Activated gamma-delta T cell treated with anti-CD3 and anti-CD28 coated beads, Interleukin-2, amount 50 U/mL, for 16 hours (primary cell): ENCODE measurements at places on chromosomes 4 and X.

DNA sequence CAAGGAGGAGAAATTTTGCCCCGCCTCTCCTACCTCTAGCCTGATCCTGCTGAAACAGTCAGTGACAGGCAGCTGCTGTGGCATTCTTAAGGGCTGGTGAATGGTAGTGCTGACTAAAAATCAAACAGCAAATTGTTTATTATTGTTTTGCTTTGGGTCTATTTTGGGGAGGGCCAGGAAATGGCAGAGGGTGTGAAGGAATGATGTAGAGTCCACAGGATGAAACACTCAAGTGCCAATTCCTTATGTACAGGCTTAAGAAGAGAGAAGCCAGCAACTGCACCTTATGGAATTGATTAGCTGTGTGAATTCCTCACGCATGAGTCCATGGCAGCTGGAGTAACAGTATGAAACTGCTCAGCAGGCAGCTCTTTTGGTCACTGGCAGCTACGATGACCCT is 39.7 kb downstream of the VEGFC start:
- no peak for DNase-seq

- DNase-seq = no peak
These were observed 313.8 kb downstream of the CAMK2D start for GRCh38 chr4:113447769-113448168.

GRCh38 chr4:133668061-133668851 is 519.2 kb downstream of the PCDH10 start:
- no peak for DNase-seq

DNA sequence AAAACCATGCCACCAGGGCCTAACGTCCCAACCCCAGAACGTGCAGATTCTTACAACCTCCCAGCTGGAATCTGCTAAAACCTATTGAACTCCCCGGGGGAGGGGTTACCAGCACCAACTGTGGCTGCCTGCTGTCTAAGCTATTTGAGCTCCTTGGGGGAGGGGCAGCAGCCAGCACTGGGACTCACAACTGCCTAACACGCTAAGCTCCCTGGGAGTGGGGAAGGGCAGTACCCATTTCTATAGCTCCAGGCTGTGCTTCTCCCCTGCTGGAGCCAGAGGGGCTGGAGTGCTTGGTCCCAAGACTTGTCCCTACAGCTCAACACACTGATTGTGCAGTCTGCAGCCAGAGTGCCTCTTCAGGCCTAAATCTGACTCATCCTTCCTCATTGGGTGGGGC is 459.8 kb upstream of the FGF16 start:
- no peak for DNase-seq

DNA sequence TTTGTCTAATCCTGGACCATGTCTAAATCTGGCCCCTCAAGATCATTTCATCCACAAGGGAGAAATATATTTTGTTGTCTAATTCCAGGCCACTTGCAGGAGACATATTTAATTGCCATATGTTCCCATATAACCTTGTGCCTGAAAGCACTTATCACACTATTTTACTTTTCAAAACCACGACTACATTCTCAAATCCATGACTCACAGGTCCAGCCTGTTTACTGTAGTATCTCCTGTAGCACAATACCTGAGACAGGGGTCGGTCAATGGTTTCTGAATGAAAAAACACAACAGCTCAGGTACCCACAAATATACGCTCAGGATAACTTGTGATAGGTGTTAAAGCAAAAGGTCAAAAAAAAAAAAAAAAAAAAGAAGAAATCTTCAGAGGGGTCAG is 60.9 kb downstream of the SEC24D start:
- no peak for DNase-seq

- no peak for DNase-seq
These were observed 133.8 kb upstream of the ANKRD50 start for GRCh38 chr4:124846306-124846705.

- no peak for DNase-seq
These were observed 483.8 kb downstream of the AFF2 start for GRCh38 chrX:148984238-148984637.

DNA sequence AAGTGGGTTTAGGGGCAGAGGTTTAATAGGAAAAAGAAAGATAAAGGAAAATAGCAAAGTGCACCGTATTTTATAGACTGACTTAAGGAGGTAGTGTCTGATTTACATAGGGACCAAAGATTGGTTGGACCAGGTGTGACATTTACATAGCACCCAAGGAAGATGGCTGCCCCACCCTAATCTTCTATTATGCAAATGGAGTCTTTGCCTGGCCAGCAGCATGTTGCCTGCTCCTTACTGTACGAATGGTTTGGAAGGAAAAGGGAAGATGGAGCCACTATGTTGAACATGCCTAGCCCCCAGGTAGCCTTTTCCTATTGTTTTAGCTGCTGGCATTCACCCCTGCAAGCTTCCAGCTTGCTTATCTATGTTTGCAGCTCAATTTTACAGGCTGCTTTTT is 146.2 kb upstream of the PDE5A start:
- no peak for DNase-seq

GRCh38 chr4:2963966-2964471 is 648 bp downstream of the GRK4 start:
- DNase-seq = no peak

DNA sequence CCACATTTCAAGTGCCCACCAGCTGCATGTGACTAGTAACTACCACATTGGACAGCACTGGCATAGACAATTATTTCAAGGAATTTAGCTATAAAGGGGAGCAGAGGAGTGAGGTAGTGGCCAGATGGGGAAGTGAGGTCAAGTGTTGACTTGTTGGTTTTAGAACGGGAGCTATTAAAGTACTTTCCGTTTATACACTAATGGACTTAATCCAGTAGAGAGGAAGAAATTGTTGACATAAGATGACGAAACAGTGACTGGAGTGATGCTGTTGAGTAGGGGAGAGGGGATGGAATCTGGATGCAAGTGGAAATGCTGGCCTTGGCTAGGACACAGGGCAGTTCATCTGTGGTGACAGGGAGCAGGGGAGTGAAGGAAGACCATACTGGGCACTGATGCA is 154.4 kb downstream of the AMMECR1 start:
- no peak for DNase-seq

GRCh38 chr4:130077275-130077674 is 981.3 kb downstream of the C4orf33 start:
- no peak for DNase-seq

GRCh38 chr4:95446173-95446572 is 102.6 kb downstream of the UNC5C start:
- no peak for DNase-seq

DNA sequence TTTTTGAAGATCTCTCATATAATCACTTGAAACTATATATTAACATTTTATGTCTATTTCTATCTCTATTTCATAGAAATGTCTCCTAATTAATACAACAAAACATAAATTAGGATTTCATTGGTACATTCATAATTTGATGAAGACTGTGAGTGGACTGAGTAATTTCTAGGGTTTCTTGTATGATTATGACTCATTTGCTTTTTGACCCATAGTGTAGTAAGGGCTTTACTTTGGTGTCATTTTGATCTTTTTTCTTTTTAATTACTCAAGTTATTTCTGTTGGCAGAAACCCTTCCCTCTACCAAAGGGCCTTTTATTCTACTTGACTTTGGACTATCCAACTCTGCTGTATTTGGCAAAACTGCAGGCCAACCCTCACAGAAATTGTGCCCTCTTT is 207.9 kb upstream of the MAGEB16 start:
- DNase-seq = no peak

DNA sequence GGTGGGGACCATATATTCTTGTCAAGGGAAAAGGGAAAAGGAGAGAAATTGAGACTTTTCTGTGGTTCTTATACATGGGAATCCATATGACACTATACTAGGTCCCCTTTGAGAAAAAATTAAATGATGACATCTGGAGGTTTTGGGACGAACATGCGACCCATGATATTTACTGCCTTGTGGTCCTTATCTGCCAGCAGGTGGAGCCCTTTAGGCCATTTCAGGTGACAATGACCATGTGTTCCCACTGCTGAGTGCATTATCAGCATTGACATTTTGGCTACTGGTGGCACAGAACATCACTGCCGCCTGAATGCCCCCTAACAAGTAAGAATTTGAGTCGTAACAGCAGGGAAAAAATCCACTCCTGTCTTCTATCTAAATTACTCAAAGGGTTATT is 843.4 kb downstream of the FSTL5 start:
- DNase-seq = no peak

DNA sequence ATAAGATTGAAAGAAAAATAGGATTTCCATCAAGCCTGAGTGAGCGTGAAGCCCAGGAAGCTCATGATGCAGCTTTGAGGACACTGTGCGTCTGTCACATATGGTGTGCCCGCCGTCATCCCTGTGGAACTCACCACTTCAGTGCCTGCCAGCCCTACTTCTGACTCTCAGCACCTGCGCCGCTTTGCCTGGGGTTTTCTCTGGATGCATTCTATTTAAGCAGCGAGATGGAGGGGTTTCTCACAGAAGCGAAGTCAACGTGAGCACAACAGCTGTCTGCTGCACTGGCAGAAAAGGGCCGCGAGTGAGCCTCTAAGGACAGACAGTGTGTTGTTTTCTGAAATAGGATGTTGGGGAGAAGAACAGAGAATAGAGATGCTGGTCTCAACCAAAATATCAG is 6.2 kb upstream of the TMEM128 start:
- DNase-seq = no peak

DNA sequence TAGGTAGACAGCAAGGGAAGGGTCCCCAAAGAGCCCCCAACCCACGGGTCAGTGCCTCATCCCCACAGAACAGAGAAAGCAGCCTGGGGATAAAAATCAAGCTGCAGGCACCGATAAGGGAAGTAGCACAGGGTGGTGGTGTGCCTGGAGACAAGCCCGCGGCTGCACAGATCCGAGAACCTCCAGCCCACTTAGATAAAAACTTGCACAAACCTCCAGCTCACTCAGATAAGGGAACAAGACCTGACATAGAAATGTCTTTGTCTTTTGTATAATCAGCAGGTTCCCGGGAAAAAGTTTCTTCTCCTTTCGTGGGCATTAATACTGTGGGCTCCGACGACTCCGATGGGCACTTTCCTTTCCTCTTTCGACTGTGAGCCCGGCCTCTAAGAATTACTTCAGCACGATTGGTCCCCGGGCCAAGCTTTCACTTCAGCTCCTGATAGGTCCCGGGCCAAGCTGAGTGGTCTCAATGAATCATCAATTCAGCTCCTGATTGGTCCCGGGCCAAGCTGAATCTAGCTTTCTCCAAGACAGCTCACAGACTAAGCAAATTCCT is 32.4 kb downstream of the PRDX4 start:
- peak; percentile 14 for DNase-seq

- no peak for DNase-seq
These were observed 46.7 kb downstream of the IGFBP7 start for GRCh38 chr4:57063518-57063917.

GRCh38 chr4:153649572-153649991 is 34.5 kb upstream of the TLR2 start:
- no peak for DNase-seq

DNA sequence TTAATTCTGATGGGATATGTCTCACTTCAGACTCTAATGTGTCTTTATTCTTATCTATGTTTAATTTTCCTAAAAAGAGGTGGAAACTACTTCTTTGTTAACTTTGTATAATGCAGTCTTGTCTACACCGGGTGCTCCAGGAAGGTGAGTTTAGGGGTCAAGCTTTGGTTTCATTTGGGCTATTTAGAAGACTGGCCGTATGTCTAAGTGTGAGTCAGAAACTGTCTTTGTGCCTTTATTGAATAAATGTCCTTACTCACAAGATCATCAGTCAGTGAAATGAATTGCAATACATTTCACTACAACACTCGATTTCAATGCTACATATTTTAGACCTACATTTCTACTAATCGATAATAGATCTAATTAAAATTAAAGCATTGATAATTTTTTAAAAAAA is 56.2 kb downstream of the PROM1 start:
- DNase-seq = no peak

DNA sequence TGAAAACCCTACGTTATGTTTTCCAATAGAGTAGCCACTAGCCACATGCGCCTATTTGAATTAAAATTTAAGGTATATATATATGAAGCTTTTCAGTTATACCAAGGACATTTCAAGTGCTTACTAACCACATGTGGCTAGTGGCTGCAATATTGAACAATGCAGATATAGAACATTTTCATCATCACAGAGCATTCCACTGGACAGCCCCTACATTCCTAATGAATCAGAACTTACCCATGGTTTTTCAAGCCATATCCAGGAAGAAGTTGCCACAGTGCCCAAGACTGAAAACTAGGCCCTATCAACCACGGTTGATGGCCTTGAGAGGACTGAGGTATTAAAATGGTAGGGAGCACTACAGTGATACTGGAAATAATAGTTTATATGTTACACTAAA is 29.7 kb downstream of the NEK1 start:
- no peak for DNase-seq

GRCh38 chrX:114924856-114925255 is 92.6 kb downstream of the IL13RA2 start:
- DNase-seq = no peak

GRCh38 chr4:43339435-43339834 is 446.9 kb downstream of the GRXCR1 start:
- DNase-seq = no peak

- no peak for DNase-seq
These were observed 1456.9 kb downstream of the TECRL start for GRCh38 chr4:62952366-62952765.

DNA sequence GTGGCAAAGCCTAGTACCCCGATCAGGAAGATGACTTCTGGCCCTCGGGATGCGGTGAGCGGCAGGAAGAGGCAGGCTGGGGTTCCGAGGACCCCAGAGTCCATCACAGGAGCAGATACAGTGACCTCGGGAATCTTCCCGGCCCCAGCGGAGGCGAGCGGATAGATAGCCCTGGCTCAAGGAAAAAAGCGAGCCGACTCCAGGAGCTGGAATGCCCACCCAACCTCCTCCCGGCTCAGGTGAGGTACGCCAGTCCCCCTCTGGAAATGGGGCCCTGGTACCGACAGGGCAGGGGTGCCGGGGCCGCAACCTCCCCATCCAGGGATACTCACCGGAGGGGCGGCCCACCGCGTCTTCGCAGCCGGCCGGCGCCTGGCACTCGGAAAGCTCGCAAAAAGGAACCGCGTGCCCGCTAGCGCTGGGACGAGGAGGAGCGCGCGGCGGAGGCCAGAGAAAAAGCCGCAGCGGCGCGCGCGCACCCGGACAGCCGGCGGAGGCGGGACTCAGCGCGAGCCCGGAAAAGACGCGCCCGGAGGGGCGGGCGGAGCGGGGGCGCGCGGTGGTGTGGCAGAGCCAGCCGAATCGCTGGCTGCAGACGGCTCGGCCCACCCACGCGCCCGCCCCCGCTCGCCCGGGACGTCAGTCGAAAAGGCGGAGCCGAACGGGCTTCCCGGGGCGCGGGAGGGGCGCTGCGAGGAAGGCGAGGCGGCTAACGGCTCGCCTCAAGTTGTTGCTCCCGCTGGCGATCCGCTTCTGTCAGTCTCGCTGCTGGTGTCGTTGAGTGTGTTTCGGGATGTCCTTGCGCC is at the start of gene ACSL4:
Gene ACSL4, minus strand, starts transcription at position 451 of the 806 bp plus-strand sequence. CDS start 49,894 bp downstream, outside the sequence.
- peak; percentile 71 for DNase-seq

- DNase-seq = peak; percentile 19
These were observed 36.9 kb downstream of the NLGN3 start for GRCh38 chrX:71181558-71181909.

- DNase-seq = no peak
These were observed 57.3 kb upstream of the AP1S2 start for GRCh38 chrX:15911734-15912550.

DNA sequence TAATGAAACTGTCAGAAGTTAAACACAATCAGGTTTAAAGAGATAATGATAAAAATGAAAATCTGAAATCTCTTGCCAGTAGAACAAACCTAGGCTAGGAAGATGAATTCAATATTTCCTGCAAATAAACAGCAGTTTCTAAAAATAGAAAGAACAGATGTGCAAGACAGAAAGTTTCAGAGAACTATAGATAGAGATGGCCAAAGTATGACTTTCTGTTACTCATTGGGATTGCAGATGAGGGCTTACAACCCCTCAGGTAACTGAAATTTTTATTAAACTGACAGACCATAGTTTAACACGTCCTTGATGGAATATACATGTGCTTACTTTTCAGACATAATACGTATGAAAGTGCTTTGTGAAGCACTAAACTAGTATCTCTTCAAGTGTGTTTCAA is 82.3 kb upstream of the PPARGC1A start:
- DNase-seq = no peak
